ENCODE measurements at places on chromosomes 12 and 14.

DNA sequence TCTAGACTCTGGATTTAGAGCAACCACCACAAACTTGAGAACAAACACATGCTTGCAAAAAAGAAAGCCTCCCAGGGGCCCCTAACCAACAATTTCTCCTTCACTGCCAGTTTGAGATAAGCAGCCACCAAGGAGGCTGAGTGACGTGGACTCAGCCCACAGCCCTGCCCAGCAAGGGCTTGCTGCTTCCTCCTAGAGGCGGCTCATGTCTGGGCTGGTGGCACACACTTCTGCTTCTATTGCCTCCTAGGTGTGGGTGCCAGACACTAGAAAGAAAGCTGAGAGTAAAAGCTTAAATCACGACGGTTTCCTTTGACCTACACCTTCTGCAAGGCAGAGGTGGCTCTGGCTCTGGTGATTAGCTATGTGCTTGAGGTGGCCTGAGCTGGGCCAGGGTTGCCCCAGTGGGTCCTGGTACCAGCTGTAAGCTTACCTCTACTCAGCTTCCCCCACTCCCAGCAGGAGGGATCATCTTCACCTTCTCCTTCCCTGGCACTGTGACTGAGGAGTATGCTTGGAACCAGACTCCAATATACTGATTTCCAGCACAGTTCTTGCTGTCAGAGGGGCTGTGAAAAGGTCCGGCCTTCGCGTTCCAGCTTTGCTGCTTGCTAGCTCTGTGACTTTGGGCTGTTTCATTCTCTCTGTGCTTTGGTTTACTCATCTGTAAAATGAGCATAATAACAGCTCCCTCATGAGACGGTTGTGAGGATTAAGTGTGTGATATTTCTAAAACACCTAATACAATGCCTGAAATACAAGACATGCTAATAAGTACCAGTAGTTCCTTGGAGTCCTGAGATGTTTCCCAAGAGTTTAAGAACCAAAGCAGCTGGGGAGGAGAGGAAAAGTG, 89.7 kb upstream of the PARP11 start:
- no peak for DNase-seq

- no peak for DNase-seq
Observed at GRCh38 chr12:127538316-127538715, 728.7 kb upstream of the TMEM132C start.

DNA sequence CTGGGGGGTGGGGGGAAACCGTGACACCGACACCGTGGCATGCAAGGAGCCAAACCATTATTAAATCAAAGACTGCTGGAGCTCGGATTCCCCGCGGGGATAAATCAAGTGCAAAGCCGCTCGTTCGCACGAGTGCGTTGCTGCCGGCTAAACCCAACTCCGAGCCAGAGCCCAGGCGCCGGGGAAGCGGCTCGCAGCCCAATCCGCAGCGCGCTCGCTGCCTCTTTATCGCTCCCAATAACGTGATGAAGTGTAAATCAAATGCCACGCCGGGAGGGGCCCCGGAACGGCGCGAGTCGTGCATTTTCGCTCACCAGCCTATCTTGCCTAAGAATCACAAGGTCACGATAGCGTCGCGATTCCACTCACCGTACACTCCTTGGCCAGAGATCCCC, 1.3 kb downstream of the MDGA2 start:
- DNase-seq, result peak; percentile 32

DNA sequence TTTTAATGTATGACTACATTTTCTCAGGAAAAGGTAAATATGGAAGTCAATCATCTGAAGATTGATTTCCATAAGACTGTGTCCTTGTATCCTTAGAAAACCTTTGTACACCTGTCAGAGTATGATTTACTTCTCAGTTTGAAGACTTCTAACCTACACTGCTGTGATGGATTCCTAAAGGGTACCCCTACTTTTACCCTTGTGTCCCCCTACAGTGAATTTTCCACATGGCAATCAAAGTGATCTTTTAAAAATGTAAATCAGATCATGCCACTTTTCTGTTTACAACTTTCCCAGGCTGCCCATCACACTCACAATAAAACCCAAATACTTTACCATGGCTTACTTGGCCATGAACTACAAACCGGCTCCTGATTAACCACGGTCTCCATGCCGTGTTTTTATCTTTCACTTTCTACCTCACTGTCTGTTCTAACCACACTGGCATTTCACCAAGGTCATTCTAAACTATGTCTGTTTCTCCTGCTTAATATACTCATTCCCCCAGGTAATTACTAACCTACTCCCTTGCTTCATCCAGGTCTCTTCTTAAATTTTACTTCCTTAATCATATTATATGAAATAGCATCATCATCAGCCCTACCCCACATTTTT, 8.1 kb downstream of the DNAI7 start:
- DNase-seq, result no peak

DNA sequence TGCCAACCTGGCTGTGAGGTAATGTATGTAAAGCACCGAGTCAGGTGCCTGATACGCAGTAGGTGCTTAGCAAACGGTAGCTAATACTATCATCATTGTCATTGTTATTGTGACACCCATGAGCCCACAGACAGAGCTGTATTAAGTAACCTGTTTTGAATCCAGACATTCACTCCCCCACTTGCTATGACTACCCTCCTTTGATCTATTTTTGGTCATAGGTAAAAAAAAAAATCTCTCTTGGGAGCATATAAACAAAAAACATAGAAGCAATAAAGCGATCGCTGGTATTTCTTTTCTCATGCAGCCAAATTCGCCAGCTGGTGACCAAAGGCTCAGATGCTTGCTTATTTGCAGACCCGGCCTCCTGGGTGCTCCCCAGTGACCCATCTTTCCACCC, 330.2 kb downstream of the DPF3 start:
- DNase-seq, result no peak

GRCh38 chr14:52402812-52403526, 88.9 kb downstream of the PTGER2 start:
- no peak for DNase-seq

- no peak for DNase-seq
Observed at GRCh38 chr14:68230202-68230949, 410.8 kb downstream of the RAD51B start.

DNA sequence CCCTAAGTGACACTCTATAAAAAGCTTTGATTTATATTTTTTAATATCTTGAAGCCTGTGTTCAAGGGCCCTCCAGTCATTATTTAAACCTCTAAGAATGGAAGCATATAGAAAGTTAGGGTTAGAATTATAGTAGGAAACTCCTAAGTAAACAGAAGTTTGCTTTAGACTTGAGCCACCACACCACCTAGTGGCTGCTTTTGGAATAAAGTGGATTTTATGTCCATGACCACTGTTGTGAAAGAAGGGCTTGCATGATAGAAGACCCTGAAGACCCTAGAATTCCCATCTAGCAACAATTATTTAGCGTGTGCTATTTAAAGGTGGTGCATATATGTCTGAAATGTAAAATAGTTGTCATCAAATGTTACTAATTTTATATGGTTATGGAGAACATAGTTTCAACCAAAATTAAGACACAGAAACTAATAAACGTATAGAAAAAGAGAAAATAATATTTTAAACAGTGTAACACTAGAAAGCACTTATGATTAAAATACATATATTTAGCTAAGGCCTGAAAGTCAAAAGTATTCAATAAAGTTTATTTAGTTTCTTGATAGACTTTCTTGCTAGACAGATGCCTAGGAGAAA, 21.3 kb downstream of the LRRIQ1 start:
- DNase-seq, result peak; percentile 40

DNA sequence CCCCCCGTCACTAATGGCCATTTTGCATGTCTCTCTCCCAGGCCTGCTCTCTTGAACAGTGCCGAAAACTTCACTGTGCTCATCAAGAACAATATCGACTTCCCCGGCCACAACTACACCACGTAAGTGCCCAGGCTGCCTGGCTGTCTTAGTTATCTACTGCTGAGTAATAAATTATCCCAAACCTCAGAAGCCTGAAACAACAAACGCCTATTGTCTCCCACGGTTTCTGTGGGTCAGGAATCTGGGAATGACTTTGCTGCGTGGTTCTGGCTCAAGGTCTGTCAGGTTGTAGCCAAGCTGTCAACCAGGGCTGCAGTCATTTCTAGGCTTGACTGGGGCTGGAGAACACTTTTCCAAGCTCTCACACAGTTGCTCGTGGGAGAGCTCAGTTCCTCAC, 32.6 kb downstream of the P2RX7 start:
- no peak for DNase-seq

DNA sequence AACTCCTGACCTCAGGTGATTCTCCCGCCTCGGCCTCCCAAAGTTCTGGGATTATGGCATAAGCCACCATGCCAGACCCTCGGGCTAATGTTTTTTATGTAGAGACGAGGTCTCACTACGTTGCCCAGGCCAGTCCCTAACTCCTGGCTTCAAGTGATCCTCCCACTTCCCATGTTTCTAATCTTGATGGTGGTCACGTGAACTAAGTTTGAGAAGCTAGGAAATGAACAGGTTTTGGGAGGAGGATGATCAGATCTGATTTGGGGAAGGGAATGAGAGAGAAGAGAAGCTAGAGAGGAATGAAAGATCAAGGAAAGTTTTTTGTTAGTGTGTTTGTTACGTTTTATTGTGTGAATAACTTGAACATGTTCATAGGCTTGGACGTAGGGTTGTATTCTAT, 17.2 kb upstream of the SINHCAF start:
- DNase-seq, result no peak

DNA sequence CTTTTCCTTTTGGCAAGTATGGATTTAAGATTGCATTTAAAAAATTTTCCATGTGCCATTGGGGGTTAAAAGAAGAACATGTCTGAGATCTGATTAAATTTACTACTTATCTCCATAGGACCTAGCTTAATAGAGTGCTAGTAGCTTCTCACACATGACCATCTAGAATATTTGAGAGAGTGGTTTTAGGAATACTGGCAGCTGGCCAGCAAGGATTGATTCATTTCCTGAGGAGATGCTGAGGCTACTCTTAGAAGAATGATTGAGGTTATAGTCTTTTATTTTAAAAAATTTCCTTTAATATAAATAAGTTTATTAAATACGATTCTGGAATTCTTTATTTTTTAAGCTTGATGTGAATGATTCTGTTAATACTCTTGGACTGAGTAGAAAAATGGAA, 56.2 kb downstream of the MIPOL1 start:
- DNase-seq, result peak; percentile 11

GRCh38 chr14:66503532-66503931, 4.4 kb upstream of the GPHN start:
- DNase-seq, result no peak

- DNase-seq, result no peak
Observed at GRCh38 chr14:105862581-105863239, 336.3 kb downstream of the TMEM121 start.

GRCh38 chr14:100651999-100652508, 64.8 kb upstream of the BEGAIN start:
- no peak for DNase-seq

DNA sequence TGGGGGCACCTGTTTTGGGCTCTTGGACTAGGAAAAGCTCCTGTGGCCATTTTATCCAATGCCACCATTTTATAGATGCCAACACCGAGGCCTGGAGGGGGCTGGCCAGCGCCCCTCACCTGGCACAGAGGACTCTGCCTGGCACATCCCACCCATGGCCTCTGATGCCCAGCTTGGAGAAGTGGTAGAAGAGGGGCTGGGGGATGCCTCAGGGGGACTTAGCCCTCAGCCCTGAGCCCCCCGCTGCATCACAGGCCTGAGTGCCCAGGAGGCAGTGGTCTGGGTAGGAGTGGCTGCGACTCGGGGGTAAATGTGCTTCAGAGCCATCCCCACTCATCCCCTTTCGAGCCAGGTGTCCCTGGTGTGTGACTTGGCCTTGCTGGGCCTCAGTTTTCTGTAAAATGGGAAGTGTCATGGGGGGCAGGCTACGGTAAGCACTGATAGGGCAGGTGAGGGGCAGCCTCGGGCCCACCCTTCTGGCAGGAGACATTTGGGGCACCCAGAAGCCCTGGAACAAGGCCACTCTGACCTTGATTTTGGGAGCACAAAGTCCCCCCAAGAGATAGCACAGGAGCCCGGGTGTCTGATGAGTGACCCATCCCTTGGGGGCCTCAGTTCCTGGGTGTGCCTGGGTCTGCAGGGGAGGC, 22.5 kb downstream of the SH2B3 start:
- DNase-seq, result no peak

- peak; percentile 33 for DNase-seq
Observed at GRCh38 chr12:47286676-47287075, 206.9 kb upstream of the AMIGO2 start.

DNA sequence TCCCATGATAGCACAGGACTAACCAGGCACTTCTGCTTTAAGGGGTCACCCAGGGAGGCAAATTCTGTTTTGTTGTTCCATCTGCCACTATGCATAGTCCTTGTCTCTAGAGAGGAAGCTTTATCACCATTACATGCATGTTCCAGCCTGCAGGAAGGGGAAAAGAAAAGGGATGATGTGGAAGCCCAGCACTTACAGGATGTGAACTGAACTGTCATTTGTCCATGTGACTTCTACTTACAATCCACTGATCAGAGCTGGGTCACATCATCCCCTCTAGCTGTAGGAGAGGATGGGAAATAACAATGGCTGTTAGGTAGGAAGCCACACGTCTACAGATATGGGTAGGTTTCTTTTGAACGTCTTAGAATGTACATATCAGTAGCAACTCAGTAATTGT, 203.1 kb downstream of the PTPRO start:
- no peak for DNase-seq

DNA sequence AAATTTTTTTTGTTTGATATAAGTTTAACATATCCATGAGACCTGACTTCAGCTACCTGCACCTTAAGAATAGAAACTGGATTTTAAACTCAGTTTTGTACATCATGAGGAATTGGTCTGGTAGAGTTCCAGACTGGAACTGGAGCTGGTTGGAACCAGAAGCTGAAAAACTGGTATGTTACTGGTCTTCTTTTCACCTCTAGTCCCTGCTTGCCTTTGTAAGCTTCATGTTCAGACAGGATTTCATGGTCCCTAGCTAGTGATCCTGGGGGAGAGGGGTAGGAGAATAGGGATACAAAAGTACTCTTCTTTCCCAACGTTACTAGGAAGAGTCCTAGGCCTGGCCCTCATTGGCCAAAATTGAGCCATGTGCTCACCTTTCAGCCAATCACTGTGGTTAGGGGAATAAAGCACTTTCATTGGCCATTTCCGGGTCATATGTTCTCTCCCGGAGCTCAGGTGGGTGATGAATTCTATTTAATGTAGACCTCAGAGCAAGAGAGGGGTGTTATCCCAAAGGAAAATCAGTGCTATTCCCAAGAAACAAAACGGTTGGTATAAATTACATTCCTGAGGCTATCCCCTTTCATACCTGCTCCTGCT, 36.9 kb upstream of the APPL2 start:
- no peak for DNase-seq

DNA sequence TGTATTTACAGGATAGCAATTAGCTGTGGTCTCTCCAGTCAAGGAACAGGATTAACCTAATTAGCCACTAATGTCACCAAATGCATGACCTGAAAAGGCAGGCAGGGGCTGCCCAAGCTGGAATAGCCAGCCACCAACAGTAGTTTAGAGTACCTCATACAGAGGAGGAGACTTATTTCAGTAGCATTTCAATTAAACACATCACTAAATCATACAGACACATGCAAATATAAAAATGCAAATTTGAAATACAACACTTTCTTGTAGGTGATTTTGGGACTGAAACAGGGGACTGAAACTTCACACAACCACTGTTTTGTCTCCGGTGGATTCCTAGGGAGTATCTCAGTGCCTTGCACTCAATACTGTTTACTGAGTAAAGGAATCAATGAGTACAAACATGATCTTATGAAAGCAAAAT, 636 bp upstream of the IFNG-AS1 start:
- no peak for DNase-seq

Measured in SJCRH30 (cell line).